ENCODE measurements at places on chromosomes 5 and 9. TPM values are rescaled to one million over a fixed set of nuclear protein-coding genes. Genes with fewer than 3 reads are reported as not detected.

The INSL4 gene
- total RNA-seq: not detected

The HMMR gene
- 8.6 TPM for total RNA-seq

The NKD2 gene
- 18.0 TPM for total RNA-seq

The TAL2 gene
- total RNA-seq: 12.0 TPM

The PBX3 gene
- 48.7 TPM for total RNA-seq

The GAPVD1 gene
- 90.2 TPM for total RNA-seq

The SNCB gene
- 10.1 TPM for total RNA-seq

The SARDH gene
- total RNA-seq: 18.9 TPM

The FBXW2 gene
- 63.0 TPM for total RNA-seq

The PCDHB11 gene
- total RNA-seq: 9.5 TPM

The AMBP gene
- total RNA-seq: not detected

The KCNMB1 gene
- 1.4 TPM for total RNA-seq

The CETN3 gene
- 39.0 TPM for total RNA-seq

The ZNF484 gene
- total RNA-seq: 54.8 TPM

The OBP2B gene
- not detected for total RNA-seq
